ENCODE measurements at places on chromosomes 13 and 19. TPM values are rescaled to one million over a fixed set of nuclear protein-coding genes. Genes with fewer than 3 reads are reported as not detected.

CRX gene
- total RNA-seq, result not detected

MISP3 gene
- 0.99 TPM for total RNA-seq

RHPN2 gene
- 2.8 TPM for total RNA-seq

TMEM145 gene
- total RNA-seq, result not detected

C19orf67 gene
- 0.85 TPM for total RNA-seq

TMPRSS9 gene
- not detected for total RNA-seq

ADAMTS10 gene
- 190 TPM for total RNA-seq

SOX1 gene
- not detected for total RNA-seq

ZNF93 gene
- 12.5 TPM for total RNA-seq

FGF22 gene
- 2.4 TPM for total RNA-seq

OSCAR gene
- 0.33 TPM for total RNA-seq

TLE2 gene
- total RNA-seq, result 21.1 TPM

CBARP gene
- total RNA-seq, result not detected

KLK4 gene
- not detected for total RNA-seq

MADCAM1 gene
- total RNA-seq, result 1.1 TPM

ZNF44 gene
- total RNA-seq, result 71.2 TPM

KIR3DL1 gene
- not detected for total RNA-seq

ZNF83 gene
- total RNA-seq, result 113 TPM

EEF2 gene
- total RNA-seq, result 2,204 TPM

C13orf42 gene
- total RNA-seq, result not detected

TEKTIP1 gene
- 12.5 TPM for total RNA-seq

MCEMP1 gene
- not detected for total RNA-seq

DAND5 gene
- not detected for total RNA-seq

All from naive thymus-derived CD8-positive, alpha-beta T cell (primary cell).